ENCODE measurements at places on chromosomes 7 and 10.

- DNase-seq: no peak
Observed at GRCh38 chr7:33694006-33694405, 211.3 kb upstream of the BMPER start.

DNA sequence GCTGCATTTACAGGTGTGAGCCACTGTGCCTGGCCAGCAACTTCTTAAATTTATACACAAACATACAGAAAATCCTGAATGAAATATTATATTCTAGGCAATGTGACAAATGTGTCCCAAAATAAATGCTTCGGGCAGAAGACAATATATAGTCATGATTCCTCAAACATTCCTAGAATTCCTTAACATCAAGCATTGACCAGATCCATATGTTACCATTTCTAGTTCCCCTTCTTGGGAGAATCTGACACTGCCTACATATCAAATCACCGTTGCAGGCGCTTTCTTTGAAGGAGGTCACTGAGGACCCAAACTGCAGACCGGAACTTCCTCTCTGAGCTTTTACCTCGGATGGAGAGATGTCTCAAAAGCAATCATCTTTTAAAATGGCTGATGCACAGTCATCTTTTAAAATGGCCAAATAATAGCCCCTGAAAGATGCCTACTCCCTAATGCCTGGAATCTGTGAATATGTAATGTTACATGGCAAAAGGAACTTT is 323.5 kb downstream of the PHF14 start:
- DNase-seq: no peak

GRCh38 chr7:121383235-121383910 is 12.7 kb downstream of the FAM3C start:
- DNase-seq: no peak

- no peak for DNase-seq
Observed at GRCh38 chr10:5683065-5683464, 1.6 kb upstream of the TASOR2 start.

- DNase-seq: no peak
Observed at GRCh38 chr7:128435327-128435686, 20.4 kb upstream of the HILPDA start.

GRCh38 chr7:1503816-1504775 is at the start of gene INTS1:
Gene INTS1, minus strand, starts transcription at chr7:1504389. Its CDS starts 429 bp downstream, at chr7:1503960.
- DNase-seq: peak; percentile 81

DNA sequence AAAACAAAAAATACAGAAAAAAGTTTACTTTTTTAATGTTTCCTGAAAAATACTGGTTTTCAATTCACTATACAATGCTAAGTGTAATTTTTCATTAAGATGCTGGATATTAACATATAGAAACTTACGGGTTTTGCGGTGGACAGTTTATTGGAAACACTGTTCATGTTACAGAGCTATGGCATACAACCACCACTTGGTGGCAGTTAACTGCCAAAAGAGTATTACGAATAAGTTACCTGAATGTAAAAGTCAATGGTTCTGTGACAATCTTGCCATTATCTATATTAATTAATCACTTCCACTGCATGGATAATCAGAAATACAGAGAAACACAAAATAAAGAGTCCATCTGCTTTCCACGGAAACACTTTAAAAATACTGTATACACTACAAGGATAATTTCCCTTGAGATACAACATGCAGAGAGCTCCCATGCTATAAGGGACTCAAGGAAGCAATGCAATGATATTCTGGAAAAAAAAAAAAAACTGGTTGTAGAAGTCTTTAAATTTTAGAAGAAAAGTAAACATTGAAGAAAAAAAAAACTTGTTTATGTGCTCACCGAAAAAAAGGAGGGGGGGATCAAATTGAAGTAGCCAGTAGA is 97.0 kb downstream of the TPK1 start:
- DNase-seq: peak; percentile 4

- DNase-seq: no peak
Observed at GRCh38 chr7:85111761-85112160, 75.1 kb downstream of the SEMA3D start.

GRCh38 chr7:93015779-93016481 is 101.8 kb downstream of the SAMD9 start:
- no peak for DNase-seq

DNA sequence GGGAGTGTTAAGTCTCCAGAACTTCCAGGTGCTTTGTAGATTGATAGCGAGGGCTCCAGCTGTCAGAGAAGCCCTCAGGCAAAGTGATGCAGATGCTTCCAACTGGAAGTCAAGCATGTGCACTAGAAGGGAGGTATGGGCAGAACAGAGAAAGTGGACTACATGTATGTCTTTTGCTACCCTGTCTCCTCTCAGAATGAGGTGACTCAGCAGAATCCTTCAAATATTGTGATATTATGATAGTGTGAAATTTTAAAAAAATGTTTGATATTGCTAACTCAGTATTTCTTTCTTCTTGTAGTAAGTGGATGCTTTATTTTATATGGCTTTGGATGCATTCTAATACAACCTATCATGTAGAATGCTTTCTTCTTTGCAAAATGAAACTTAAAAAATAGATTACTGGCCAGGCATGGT is 138.9 kb upstream of the SVIL start:
- DNase-seq: no peak

DNA sequence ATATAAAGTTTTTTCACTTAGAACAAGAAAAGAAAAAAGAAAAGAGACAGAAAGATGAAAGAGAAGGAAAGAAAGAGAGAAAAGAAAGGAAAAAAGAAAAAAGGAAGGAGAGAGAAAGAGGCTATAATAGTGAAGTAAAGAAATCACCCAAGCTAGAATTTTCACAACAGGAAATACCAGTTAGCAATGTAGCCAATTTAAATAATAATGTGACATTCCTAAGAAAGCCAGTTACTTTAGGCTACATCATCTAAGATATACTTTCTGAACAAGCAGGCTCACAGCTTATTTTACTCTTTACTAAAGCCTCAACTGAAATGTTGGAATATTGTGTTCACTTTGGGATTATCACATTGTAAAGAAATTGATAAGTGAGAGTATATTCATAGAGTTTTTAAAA is 53.6 kb downstream of the GPR37 start:
- DNase-seq: no peak

GRCh38 chr7:936386-937054 is 18.0 kb downstream of the ADAP1 start:
- DNase-seq: no peak

DNA sequence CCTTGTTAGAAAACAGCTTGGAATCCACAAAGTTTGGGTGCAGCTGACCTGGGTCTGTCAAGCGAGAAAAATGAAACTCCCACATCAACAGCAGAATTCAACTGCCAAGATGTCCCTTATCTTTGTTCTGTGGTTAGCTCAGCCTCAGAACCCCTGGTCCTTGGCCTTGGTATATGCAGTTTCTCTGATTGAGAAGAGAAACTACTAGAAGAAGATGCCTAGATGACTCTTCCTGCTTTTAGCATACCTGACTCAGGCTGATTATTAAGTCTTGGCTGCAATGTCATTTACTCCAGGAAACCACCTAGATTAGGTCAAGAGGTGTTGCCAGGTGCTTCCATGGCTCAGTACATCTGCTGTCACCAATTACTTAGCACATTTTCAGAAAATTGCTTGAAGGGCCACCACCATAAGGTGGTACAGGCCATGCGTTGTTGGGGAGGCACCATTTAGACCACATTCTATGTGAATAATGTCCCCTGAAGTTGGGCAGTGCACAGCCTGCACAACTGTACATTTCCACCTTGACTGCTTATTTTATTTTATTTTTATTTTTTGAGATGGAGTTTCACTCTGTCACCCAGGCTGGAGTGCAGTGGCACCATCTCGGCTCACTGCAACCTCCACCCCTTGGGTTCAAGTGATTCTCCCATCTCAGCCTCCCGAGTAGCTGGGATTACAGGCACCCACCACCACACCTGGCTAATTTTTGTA is 59.4 kb upstream of the ZNF438 start:
- DNase-seq: no peak

DNA sequence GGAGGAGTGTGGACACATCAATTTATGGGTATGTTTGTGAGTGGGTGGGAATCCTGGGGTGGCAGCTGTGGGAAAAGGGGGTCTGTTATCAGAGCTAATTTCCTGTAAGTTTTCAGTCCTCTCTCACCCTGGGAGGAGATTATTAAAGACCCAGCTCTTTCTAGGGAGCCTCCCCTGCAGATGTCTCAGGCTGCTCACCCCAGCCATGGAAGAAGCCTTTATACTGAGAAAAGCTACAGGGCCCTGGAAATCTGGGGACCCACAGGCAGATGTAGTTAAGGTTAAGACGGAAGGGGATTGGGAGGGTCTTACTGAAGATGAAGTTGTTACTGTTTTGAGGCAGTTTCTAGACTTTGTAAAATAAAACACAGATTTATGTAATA is 4.6 kb downstream of the ZNF680 start:
- DNase-seq: no peak

DNA sequence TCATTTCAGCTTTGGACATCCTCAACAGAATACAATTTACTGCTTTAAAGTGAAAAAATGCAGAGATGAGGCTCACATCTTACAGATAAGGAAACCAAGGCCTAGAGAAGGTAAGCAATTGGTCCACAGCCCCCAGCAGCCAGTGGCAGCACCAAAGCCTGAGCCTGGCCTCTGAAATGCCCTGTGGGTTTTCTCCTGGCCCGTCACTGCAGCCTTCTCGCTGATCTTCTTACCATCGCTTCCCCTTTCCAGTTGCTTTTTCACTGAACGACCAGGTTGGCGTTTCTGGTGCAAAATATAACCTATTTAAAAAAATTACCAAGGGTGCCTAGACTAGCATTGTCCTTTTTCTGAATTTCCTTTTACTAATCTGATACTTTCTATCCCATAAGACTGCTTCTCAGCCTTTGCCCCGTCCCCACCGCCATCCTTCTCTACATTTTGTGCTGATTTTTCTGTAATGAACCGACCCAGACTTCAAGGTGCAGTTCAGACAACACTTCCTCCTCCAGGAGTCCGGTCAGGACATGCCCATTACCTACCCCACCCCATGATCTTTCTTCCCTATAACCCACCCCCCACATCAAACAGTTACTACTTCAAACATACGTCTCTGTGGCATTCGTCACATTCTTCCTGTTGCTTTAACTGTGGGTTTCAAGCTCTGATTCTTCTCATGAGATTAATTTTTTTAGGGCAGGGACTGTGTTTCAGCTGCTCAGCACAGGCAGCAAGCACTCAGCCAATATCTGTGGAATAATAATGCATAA is 289.4 kb downstream of the DNAJB6 start:
- no peak for DNase-seq

GRCh38 chr7:158270856-158271413 is 316.7 kb downstream of the PTPRN2 start:
- no peak for DNase-seq

GRCh38 chr7:68936471-68937035 is 661.7 kb upstream of the AUTS2 start:
- DNase-seq: no peak

GRCh38 chr10:84241185-84241790 is at the start of gene LRIT1:
Gene LRIT1, minus strand, starts transcription at chr10:84241546. Its CDS starts 107 bp downstream, at chr10:84241439.
- DNase-seq: no peak

DNA sequence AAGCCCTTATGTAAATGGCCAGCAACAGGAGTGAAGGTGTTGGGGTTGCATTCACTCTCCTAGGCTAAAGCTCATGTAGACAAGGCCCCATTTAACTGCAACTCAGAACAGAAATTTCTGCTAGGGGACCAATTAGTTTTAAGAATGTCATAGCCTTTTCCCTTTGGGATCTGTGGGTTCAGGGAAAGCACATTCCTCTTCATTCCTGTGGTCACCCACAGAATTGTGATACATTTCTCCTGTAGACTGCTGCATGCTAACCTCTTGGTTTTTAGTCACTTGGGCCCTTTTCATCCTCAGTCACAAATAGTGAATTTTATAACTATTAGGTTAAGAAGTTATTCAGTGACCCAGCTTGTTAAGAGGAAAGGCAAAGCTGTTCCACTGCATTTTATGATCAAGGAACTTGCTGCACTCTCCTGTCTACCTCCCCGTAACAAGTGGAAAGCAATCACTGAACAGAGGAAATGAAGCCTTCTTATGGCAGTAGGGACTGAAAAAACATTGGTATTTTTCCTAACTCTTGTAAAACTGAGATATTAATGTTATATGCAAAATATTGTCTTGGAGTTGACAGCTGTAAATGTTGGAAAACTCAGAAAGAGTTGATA is 124.9 kb downstream of the SND1 start:
- DNase-seq: no peak

- no peak for DNase-seq
Observed at GRCh38 chr10:1155791-1156615, 99.8 kb downstream of the WDR37 start.

GRCh38 chr7:39615350-39615975 is 7.9 kb upstream of the RALA start:
- no peak for DNase-seq

- peak; percentile 23 for DNase-seq
Observed at GRCh38 chr10:62036186-62037081, 134.9 kb downstream of the ARID5B start.

- DNase-seq: no peak
Observed at GRCh38 chr10:19209319-19209718, 160.7 kb downstream of the MALRD1 start.

DNA sequence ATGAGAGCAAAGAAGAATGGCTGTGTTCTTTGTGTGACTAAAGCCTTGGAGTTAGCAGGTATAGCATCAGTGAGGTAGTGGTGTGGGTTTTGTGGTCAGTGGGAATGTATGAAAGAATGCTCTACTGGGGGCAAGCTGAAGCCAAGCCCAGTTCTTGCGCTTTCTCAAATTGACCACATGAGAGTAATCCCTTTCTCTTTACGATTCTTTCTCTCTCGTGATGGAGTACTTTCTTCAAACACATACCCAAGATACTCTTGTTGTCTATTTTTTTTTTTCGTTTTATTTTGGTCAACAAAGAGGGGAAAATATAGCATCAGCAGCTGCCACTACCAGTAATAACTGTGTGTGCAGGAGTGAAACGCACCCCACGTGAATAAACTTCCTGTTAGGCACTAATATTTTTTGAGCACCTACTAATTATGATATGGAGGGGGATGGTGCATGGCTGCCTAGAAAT is 8.4 kb upstream of the PANK1 start:
- no peak for DNase-seq

GRCh38 chr10:74333174-74333573 is 182.2 kb downstream of the ADK start:
- DNase-seq: no peak

GRCh38 chr7:128075242-128076095 is 44.2 kb upstream of the LRRC4 start:
- DNase-seq: no peak

GRCh38 chr7:386385-386784 is 96.4 kb downstream of the FOXL3 start:
- no peak for DNase-seq

GRCh38 chr7:51217804-51218203 is 98.8 kb downstream of the COBL start:
- DNase-seq: no peak

DNA sequence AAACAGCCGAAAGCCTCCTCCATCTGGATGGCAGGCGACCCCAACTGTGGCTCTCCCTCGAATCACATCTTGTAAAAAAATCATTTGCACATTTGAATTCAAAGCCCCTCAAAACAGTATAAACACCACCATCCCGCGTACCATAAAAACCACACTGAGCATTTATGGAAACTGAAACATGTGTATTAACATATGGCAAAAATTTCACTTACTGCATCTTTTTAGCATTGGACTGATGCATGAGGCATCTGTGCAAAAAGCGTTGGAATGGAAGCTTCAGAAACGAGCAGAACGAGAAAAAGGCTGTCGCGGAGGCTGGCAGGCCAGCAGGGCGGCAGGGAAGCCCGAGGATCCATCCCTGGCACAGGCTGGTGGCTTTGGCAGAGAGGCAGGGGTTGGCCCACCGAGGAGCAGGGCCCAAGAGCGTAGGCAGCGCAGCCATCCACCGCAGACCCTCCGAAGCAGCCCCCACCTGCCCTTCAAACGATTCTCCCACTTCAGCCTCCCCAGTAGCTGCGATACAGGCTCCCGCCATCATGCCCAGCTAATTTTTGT is 39.3 kb upstream of the CUX1 start:
- no peak for DNase-seq

GRCh38 chr7:36811807-36812206 is 87.5 kb upstream of the AOAH start:
- no peak for DNase-seq
